NCI-H2029 treated with DMSO at 0.1 percent for 48 hours (cell line): ENCODE measurements at places on chromosomes 13 and 19.

- DNase-seq = peak; percentile 82
Measured at GRCh38 chr13:92901739-92902138, 324.9 kb upstream of the GPC6 start.

- no peak for DNase-seq
Measured at GRCh38 chr13:106003651-106004050, 531.8 kb downstream of the EFNB2 start.

DNA sequence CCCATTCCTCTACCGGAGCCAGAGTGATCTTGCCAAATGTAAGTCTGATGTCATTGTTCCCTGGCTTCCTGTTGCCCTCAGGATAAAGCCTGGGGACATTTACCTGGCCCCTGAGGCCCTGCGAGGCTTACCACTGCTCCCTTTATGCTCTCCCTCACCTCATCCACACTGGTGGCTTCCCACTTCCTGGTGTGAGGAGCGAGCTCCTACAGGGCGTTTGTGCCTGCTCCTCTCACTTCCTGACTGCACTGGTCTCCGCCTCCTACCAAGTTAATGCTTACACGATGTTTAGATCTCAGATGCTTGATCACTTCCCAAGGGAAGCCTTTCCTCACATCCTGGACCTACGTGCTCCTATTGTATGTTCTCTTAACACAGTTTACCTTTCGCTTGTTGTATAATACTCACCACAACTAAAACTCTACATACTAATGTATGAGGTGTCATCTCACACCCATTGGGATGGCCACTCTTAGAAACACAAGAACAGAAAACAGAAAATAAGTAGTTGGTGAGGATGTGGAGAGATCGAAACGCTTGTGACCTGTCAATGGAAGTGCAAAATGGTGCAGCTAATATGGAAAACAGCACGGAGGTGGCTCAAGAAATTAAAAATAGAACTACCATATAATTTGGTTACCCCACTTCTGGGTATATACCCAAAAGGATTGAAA lies 177.6 kb downstream of the SHISA2 start:
- DNase-seq = no peak

- DNase-seq = no peak
Measured at GRCh38 chr13:44817131-44817671, 172.1 kb downstream of the NUFIP1 start.

- DNase-seq = no peak
Measured at GRCh38 chr13:74771964-74772363, 637.8 kb upstream of the KLF12 start.

GRCh38 chr13:21256351-21256761 lies 79.9 kb downstream of the MRPL57 start:
- DNase-seq = no peak

GRCh38 chr13:84946192-84946591 lies 853.0 kb downstream of the SLITRK6 start:
- no peak for DNase-seq

- DNase-seq = no peak
Measured at GRCh38 chr13:76925115-76925514, 23.2 kb upstream of the ACOD1 start.

GRCh38 chr19:39308531-39309304 lies 11.9 kb downstream of the LRFN1 start:
- no peak for DNase-seq

- no peak for DNase-seq
Measured at GRCh38 chr19:37989855-37990254, 82.8 kb downstream of the SIPA1L3 start.

DNA sequence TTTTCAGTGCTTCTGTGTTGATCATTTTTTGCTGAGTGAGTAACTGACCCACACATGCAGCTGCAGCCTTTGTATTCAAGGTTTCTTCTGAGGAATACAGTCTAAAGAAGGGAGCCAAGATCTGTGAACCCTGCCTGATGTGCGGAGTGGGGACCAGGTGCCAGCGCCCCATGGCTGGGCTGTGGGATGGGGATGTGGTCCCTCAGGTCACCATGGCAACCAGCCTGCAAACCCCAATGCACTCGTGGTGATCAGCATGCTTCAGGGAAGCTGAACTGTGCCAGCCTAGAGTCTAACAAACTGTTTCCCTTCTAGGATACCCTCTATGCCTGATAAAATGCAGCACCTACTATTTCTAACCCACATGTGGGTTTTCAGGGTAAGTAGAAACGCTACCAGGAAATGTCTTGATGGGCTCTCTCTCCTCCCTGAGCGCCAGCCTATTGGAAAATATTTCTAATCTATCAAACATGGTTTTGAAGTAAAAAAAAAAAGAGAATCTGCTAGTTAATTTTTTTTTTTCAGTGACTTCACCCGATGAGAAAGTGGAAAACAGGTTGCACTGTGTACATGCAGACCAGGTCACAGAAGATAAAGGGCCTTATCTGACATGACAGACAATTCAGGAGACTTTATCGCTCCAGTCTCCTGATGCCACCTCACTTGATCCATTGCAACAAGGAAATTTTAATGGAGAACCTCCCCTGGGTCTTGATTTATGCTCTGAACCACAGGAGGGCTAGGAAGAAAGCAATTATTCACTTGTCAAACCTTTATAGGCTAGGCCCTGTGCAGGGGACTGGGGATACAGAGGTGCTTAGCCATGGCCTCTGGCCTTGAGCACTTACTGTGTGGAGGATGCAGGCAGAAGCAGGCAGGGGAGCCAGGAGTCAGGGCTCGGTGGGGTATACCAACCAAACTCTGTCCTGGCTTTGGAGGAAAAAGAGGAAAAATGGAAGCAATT lies 51.1 kb downstream of the RASL11A start:
- no peak for DNase-seq

DNA sequence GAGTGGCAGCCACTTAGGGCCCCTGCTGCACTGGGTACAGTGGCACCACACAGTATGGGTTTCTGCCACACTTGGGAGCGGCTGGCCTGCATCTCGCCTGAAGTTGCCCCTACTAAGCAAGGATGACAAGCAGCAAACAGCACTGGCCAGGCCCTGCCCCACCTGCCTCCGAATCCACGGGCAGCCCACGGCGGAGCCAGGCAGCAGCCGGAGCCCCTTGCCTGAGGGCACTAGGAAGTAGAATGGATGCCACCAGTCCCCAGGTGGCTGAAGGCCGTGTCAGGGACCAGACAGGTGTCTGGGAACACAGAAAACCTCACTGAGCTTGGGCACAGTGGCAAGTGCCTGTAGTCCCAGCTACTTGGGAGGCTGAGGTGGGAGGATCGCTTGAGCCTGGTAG lies 19.4 kb downstream of the MLLT1 start:
- DNase-seq = no peak

DNA sequence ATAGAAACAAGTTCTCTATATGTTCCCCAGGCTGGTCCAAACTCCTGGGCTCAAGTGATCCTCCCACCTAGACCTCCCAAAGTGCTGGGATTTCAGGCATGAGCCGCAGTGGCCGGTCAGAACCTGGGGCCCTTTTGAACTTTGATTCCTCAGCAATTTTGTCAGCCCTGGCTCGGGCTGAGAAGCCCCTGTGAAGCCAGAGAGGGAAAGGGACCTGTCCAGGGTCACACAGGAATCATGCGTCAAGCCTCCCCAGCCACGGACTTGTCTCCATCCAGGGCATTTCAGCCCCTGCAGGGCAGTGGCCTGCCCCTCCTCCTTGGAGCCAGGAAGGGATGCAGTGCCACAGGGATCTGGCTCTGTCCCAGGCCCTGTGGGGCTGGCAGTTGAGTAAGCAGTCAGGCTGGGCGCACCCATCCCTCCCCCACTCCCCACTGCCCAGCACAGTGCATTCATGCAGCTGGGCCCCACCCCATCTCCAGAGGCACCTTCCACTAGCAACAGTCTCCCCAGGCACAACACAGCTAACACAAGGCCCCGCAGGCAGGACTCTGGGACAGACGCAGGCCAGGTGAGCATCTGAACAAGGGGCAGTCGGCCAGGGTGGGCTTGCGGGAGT lies at the start of gene CAPS:
Gene CAPS (plus strand): TSS at position 516 of the 619 bp plus-strand sequence. CDS start 153 bp downstream, outside the sequence.
- DNase-seq = no peak

DNA sequence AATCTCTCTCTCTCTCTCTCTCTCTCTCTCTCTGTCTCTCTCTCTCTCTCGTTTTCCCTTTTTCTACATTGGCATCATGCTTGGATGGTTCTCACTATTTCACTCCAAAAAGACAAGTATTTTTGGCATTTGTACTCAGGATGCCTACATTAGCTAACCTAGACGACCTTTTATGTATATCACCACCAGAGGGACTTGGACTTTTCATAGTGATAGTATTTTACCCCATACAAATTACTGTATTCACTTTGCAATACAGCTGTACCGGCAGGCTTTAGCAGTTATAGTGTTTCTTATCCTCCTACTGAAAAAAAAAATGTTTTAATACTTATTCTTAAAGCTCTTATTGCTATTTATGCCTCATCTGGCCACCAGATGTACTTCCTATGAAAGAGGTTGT lies 687.2 kb upstream of the KLHL1 start:
- DNase-seq = no peak

- DNase-seq = no peak
Measured at GRCh38 chr19:9940778-9941177, 4.5 kb upstream of the OLFM2 start.

DNA sequence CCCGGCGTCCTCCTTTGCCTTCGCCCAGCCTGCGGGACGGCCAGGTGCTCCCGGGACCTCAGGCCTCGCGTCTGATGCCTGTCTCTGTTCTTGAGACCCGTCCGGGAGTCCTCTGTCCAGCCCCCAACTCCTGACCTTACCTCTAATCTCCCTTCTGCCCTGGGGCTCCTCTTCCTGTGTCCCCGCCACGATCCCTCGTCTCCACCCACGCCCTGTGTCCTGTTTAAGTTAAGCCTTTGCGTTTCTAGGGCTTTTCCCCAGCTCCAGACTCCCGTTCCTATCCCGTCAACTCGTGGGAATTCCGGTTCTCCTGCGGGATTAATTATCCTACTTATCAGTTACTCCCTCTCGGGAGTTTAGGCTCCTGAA lies 686 bp downstream of the LENG8 start:
- DNase-seq = no peak

DNA sequence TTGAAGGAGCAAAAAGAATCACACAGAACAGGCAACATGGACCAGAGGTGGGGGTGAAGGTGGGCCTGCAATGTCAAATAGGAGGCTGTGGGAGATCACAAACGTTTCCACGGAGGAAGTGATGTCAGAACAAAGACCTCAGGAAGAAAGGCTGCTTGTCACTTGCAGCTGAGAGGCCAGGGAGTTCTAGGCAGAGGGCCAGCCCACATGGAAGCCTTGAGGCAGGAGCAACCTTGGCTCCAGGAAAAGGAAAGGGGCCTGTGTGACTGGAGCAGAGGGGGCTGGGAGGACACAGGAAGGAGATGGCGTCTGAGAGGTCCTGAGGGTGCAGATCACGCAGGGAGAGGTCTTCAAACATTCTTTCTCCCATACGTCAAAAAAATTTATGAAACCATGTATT lies 16.3 kb downstream of the ZNF160 start:
- no peak for DNase-seq

DNA sequence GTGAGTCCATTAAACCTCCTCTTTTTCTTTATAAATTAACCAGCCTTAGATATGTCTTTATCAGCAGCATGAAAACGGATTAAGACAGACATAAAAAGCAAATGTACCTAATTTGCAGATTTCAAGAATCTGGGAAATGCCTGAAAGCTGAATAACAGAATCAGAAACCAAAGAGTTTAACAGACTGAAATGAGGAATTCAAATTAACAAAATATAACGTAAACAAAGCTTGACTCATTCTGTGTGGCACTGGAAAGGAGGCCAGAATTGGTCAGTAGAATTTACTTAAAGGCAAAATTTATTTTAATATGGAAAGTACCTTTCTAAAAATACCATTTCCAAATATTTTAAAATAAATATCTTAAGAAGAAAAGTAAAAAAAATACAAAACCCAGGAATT lies 540.6 kb upstream of the HTR2A start:
- no peak for DNase-seq

GRCh38 chr13:110644892-110645521 lies 29.7 kb downstream of the NAXD start:
- peak; percentile 46 for DNase-seq

- no peak for DNase-seq
Measured at GRCh38 chr19:4374498-4375163, 25.7 kb downstream of the SH3GL1 start.

- no peak for DNase-seq
Measured at GRCh38 chr13:56906909-56907308, 233.8 kb upstream of the PRR20A start.

GRCh38 chr19:3753631-3754410 lies 7.7 kb downstream of the APBA3 start:
- DNase-seq = no peak

- no peak for DNase-seq
Measured at GRCh38 chr13:100707818-100708740, 33.5 kb upstream of the TMTC4 start.

GRCh38 chr19:29079356-29080032 lies 133.5 kb downstream of the UQCRFS1 start:
- no peak for DNase-seq

- DNase-seq = no peak
Measured at GRCh38 chr13:36817996-36818803, 822 bp upstream of the RFXAP start.

GRCh38 chr19:16714702-16715287 lies 4.9 kb upstream of the NWD1 start:
- peak; percentile 20 for DNase-seq

DNA sequence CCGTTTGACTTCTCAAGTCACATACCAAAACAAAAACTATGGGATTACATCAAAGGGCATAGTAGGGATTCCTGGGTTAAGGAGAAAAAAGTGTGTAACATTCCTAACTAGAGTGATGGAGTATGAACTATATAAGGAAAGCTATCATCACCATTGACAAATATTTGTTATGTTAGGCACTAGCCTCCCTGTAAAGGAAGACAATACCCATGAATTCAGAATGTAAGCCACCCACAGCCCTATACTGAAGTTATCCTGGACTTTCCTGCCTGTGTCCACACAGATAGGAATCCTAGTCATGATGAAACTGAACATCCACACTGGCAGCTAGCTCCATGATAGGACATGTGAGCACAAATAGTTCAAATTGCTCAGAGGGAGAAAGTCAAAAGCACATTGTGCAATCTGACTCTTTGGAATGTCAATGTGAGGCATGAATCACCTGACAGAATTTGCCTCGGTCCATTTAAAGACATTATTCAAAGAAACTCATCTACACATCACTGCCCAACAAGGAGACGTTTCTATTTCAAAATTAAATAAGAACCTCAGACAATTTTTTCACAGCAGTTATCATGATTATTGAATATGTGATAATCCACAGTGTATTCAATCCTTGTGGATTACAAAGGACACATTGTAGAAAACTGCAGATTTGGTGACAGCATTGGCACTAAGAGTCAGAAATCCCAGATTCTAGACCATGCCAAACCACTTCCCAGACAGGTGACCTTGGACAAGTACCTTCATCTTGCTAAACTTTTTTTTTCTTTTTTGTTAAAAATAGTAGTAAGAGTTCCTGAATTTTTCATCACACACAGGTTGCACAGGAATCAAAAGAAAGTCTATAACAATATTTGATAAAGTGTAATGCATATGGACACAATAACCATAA lies 529.3 kb downstream of the IRS2 start:
- no peak for DNase-seq

- DNase-seq = no peak
Measured at GRCh38 chr13:52695856-52696255, 43.2 kb downstream of the SUGT1 start.

DNA sequence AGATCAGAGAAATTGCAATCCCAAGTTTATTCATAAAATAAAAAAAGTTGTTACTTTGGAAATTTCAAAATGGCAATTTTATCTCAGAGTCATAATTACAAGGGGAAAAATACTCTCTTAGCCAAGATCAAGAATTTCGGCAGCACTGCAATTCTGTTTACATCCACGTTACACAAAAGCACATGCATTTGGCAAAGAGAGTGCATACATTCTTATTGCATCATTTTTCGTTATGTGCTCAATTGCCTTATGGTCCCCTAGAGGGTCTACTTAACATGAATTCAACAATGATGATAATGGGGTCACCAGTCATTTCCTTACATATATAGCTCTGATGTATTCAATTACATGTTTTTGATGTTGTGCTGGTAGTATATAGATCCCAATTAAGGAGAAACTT lies 498.0 kb downstream of the DIAPH3 start:
- DNase-seq = no peak
